ENCODE measurements at places on chromosomes 3 and 15.

DNA sequence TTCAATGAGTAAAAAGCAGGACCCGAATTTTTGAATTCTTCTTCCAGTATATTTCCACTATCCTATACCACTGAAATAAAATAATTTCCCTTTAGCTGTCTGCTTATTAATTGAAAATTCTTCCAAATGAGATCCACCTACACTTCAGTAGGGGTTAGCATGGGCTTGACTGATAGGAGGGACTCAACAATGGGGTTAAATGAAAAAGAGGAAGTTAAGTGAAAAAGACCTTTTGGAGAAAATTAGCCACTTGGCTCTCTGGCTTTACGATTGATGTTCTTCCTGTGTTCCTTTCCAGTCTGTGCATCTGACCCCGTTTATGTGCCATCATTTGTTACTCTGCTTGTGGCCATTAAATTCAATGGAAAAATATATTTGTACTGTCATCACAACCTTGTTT, 54.0 kb upstream of the GCNT3 start:
- DNase-seq, result no peak

DNA sequence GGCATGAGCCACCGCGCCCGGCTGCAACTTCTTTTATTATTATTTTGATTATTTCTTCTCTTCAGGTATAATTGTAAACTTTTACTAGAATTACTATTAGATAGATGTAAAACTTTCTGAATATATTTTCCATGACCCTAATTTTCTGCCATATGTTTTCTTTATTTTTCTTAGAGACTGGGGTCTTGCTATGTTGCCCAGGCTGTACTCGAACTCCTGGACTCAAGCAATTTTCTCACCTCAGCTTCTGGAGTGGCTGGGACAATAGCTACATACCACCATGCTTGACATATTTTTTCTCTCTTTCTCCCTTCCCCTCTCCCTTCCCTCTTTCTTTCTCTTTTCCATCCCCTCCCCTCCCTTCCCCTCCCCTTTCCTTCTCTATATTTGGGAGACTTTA, 29.6 kb upstream of the CHST2 start:
- DNase-seq, result no peak

GRCh38 chr3:30426293-30426993, 180.0 kb upstream of the TGFBR2 start:
- DNase-seq, result no peak

GRCh38 chr3:149489060-149489690, 14.7 kb downstream of the TM4SF4 start:
- DNase-seq, result peak; percentile 57

GRCh38 chr3:187227658-187228258, 30.5 kb downstream of the RTP1 start:
- no peak for DNase-seq

DNA sequence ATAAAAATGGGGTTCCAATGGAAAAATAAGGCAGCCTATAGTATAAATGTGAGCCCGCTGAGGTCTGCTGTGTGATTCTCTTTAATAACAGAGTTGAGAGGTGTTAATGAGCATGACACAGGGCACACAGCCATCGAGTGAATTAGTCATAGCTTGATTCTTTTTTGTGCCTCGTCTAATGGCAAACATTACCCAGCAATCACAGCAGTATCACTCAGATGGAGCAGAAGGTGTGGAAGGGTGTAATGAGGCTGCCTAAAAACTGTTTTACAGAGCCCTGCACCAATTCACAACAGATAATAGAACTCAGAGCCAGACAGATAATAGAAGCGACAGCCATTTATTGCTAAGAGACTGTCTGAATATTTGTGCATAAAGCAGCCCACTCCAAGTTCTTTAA, 178.6 kb upstream of the TPRG1 start:
- DNase-seq, result no peak

DNA sequence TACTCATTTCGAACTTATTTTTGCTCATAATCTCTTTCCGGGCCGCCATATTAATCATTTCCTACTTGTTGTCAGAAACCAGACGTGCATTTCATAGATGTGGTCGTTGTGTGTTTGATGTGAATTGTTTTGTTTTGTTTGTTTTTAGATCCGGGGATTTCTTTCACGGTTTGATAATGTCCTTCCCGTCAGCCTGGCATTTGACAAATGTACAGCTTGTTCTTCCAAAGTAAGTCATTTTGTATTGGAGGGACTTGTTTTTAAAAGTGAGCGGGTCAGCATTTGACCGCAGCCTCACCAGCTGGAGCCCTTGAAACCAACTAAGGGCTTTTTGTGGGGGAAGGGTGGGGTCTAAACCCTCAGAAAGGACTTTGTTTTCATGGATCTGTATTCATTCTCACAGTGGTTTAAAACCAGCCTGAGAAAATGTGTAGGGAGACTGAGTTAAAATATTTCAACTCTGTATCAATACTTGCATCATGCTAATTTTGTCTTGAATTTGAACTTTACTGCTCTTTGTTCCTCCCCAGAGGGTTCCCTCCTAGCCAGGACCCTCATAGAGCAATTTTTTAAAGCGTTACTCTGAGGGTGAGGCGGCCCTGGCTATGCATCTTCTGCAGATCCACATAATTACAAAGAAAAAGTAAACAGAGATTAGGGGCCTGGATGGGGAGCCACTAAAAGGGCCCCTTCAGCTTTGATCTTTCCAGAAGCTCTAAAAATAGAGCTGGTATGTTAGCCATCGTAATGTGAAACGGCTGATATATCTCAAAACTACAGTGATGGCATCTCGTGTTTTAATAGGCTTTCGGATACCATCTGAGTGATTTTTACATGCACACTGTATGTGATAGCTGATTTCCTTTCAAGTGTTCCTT, 107.9 kb downstream of the ATG7 start:
- no peak for DNase-seq

- DNase-seq, result no peak
Measured at GRCh38 chr15:83123529-83123928, 16.1 kb downstream of the TM6SF1 start.

- no peak for DNase-seq
Measured at GRCh38 chr15:71281256-71281655, 166.0 kb downstream of the THSD4 start.

- DNase-seq, result no peak
Measured at GRCh38 chr15:75713338-75713895, 769 bp upstream of the CSPG4 start.

- DNase-seq, result no peak
Measured at GRCh38 chr15:25740383-25741255, 122.5 kb downstream of the ATP10A start.

GRCh38 chr15:94670438-94671034, 439.2 kb downstream of the MCTP2 start:
- DNase-seq, result peak; percentile 78

DNA sequence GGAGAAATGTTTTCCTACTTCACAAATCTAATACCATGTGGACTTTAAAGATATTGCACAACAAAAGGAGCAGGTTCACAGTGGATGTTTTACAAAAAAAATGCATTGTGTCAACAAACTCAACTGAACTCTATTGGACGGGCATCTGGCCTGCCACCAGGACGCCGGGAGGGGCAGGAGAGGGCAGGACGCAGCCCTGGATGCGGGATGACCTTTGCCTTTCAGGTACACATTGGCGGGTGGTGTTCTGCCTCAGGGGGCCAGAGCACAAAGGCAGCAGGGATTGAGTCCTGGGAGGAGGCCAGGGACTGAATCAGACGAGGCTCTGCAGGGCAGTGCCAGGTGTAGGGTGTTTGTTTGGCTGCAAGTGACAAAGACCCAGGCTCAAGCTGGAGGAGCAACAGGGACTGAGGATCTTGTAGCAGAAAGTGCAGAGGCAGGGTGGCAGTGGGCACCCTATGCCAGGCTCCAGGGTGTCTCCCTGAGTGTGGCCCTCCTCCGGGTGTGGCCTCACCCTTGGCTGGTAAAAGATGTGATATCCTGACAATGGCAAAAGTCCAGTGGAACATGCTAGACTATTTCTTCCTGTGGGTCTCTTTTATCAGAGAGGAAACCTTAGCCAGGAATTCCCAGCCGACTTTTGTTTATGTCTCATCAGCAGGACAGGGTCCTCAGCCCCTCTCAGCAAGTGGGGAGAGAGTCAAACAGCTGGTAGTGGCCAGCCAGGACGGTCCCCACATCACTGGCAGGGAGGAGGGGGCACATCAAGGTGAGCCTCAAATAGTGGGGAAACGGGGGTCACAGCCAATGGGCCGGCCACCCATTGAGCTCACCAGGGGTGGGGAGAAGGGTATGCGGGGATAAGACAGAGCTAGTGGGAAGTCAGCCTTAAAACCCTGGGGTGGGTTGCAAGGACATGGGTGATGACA, 29.7 kb upstream of the KLF13 start:
- DNase-seq, result no peak

DNA sequence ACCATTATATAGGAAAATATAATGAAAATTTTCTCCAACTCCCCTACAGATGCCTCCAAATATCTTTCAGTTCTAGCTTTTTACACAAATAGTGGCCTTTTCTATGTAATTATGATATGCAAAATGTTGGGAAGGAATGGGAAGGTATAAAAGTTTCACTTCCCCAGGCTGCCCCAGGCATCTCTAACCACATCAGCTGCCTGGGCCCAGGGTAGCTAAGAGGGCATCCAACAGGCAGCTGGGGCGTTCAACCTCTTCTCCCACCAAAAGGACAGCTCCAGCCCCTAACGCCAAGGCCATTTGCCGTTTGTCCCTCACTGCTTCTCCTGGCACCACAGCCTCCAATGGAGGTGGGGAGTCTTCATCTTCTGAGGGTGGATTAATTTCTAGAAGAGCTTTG, 188.1 kb upstream of the TSC22D2 start:
- DNase-seq, result no peak

GRCh38 chr3:172892158-172892557, 141.6 kb downstream of the ECT2 start:
- no peak for DNase-seq

- no peak for DNase-seq
Measured at GRCh38 chr3:144583871-144584270, 612.2 kb downstream of the DIPK2A start.

GRCh38 chr15:60933900-60934885, 294.9 kb downstream of the RORA start:
- DNase-seq, result no peak

DNA sequence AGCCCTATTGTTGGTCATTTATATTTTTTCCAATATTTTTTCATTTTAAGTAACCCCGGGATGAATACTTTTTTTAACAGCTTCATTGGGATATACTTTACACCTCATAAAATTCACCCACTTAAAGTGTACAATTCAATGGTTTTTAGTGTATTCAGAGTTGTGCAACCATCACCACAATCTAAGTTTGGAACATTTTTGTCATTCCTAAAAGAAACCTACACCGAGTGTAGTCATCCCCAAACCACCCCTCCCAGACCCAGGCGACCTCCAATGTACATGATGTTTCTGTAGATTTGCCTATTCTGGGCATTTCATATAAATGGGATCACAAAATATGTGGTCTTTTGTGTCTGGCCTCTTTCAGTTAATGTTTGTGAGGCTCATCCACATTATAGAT, 118.3 kb upstream of the FRMD4B start:
- no peak for DNase-seq

- no peak for DNase-seq
Measured at GRCh38 chr15:99390667-99391066, 139.4 kb downstream of the LRRC28 start.

GRCh38 chr3:45972534-45973402, 22.9 kb downstream of the FYCO1 start:
- DNase-seq, result no peak

- no peak for DNase-seq
Measured at GRCh38 chr15:23397779-23398178, 43.2 kb downstream of the GOLGA8S start.

GRCh38 chr3:108004647-108005046, 86.2 kb downstream of the CD47 start:
- DNase-seq, result no peak

DNA sequence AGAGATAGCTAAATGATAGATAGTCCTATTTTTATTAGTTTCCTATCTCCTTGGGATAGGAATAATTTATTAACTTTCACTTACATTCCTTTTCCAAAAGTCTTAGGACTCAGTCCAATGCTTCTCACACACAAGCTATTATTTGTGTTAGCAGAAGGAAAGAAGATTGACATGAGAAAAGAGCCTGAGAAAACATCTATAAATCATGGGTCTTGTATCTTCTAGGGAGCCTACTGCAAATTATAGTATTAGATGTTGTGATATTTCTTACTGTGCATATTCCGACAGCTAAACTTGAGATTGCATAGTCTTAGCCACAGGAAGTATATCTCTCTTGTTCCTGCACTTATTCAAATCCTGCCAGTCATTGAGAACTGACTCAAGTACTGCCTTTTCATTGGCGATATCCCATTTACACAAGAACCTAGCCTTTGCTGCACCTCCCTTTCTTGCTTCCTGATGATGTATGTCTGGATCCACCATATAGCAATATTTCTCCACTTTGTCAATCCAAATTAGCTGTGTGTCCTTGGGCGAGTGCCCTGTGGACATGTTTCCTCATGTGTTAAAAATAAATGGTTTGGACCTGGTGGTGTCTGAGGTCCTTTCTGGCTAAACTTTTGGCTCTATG, 245.1 kb upstream of the LMCD1 start:
- DNase-seq, result no peak

DNA sequence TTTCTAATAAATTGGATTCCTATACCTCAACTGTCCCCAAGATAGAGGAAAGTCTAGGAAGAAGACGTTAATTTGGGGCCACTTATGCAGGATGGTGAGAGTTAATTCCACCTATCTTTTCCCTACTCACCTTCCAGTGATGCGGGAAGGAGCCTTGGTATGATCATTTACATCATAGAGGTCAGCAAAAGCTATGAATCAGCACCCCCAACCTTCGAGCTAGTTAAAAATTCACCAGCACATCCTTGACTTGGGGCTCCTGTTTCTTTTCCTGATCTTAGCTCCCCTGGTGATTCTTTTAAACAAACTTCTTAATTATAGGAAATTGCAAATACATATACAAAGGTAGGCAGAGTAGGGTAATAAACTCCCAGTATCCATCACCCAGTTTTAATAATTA, 366.6 kb downstream of the SOX2 start:
- no peak for DNase-seq

DNA sequence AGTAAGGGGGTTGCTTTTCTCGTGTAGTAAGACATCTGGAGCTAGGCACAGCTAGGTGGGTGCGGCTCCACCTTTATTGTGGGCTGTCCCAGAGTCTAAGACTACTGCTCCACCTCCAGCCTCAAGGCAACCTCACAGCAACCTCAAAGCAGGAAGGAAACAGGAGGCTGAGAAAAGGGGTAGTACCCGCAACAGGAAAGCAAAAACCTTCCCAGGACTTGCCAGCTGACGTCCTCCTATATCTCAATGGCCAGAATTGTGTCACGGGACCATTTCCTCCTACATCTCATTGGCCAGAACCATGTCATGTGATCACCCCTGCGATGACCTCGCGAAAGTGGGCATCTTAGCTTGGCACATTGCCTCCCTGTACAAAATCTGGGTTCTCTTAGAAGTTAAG, 4.3 kb upstream of the GPR160 start:
- DNase-seq, result no peak

DNA sequence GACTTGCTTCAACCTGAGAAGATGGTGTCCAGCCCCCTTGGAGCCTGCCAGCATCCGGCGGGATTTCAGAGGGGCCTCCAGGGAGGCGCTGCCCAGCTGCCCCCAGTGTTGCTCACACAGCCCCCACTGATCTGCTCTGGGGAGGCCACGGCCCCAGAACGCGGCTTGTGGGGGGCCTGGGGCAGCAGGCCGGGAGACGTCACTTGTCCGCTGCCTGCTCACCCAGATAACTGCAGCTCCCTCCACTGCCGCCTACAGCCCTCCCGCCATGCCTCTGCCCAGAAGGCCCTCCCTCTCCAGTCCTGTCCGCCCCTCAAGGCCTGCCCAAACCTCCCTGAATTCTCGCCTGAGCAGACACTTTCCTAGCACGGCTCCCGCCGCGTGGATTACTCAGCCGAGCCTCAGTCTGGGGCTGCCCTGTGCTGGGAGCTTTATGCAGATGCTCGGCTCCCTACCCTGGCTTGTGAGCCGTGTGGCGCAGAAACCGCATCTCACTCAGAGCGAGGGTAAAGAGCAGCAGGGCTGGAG, 17.2 kb upstream of the ADIPOQ start:
- DNase-seq, result no peak

Data from COLO829 (cell line).